DMS153 (cell line): ENCODE measurements at places on chromosomes 3 and 15.
A peak's percentile ranks its signal among the peaks of the same experiment; 100 is the strongest.

- no peak for DNase-seq
Observed at GRCh38 chr3:32420126-32421038, 28.7 kb downstream of the CMTM7 start.

- no peak for DNase-seq
Observed at GRCh38 chr15:50880206-50880605, 28.3 kb upstream of the AP4E1 start.

GRCh38 chr3:83039422-83039821, 1278.0 kb upstream of the GBE1 start:
- no peak for DNase-seq

DNA sequence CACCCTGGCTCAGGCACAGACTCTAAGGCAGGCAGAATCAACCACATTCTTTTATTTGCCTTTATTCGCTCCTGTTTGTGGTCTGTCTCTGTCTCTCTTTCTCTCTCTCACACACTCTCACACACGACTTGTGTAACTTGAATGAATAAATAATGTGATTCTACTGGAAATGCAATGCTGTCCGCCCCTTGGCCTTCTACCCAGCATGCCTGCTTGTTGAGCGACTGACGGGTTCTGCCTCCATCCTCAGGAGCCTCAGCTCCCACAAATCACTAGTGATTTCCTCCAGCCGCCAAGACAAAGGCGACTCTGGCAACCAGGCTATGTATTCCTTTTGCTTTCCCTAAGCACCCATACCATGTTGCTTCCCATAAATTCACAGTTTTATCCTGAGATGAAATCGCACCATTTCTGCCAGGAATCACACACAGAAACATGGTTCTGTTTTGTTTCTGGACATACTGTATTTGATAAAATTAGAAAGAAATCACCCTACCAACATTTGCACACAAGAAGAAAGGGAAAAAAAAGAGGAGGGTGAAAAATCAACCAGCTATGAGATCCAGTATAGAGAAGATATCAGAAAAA, 460.8 kb downstream of the MAGI1 start:
- no peak for DNase-seq

DNA sequence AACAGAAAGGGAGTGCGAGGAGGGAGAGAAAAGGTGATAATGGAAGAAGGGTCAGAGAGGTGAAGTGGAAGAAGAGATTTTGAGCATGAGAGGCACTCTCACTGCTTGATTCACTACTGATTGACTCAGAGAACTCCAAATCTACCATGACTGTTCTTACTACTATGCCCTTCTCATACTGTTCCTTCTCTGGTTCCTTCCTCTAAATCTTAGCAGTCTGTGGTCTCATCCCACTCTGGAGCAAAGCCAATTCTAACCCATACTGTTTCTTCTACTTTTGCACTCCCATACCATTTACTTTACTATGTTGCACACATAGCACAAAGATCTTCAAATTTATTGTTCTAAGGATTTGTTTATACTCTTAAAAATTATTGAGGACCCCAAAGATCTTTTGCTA, 100.8 kb downstream of the DTWD1 start:
- no peak for DNase-seq

DNA sequence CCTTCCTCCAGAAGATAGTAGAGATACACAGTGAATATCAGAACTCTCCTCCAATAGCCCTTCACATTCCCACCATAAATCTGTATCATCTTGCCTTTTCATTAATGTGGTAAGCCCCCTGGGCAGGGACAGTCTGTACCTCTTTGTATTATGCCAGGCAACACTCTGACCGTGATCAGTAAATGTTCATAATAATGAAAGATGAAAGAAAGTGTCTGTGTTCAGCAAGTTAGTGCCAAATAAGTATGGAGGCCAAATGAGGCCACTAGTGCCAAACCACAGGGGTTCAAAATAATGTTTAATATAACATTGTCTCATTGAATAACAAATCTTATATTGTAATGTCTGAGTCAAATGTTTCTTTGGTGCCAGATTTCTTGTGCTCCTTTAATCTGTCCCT, 104.3 kb downstream of the CMSS1 start:
- DNase-seq = no peak

DNA sequence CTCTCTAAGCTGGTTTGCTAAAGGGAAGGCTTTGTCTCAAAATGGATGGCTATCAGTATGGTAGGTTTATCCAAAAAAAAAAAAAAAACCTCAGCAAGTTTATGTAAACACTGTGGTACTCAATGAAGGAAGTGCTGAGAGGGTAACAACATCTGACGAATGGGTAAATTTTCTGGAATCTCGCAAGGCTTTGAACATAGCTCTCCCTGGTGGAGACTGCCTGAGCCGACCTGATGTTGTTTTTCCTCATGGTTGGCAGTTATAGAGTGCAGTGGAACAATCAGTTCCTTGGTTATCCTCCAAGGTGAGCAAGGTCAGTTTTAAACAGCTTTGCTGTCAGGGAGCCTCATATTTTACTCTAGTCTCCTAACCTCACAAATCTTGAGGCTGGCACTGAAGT, 94.6 kb downstream of the ZPLD1 start:
- DNase-seq = no peak

DNA sequence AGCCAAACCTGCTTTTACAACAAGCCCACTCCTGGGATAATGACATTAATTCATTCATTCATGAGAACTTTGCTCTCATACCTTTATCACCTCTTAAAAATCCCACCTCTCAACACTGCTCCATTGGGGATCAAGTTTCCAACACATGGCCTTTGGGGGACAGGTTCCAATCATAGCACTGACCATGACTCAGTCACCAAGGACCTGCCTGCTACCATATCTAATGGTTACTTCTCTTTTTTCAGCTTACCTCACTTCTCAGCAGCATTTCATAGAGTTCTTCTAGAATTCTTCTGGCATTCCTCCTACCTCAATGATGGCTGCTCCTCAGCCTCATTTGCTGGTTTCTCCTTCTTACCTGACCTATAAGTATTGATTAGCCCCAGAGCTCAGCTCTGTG, 36.9 kb upstream of the RYK start:
- DNase-seq = no peak

DNA sequence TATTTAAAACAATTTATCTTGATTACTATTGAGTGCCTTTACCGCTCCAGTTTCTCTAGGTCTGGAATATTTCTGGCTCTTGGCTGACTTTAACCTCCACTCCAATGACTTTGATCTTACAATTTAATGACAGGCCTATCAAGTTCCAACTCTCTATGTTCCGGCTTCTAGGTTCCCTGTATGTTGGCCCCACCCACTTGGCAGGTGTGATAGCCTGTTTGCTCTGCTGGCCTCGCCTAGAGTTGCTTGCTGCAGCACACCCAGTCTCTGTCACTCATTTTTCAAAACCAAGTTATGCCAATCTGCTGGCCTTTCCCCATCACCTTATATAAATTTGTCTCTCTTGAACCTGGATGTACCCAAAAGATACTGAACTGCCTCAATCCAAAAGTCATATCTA, 428.0 kb downstream of the ROBO1 start:
- DNase-seq = peak; percentile 10

DNA sequence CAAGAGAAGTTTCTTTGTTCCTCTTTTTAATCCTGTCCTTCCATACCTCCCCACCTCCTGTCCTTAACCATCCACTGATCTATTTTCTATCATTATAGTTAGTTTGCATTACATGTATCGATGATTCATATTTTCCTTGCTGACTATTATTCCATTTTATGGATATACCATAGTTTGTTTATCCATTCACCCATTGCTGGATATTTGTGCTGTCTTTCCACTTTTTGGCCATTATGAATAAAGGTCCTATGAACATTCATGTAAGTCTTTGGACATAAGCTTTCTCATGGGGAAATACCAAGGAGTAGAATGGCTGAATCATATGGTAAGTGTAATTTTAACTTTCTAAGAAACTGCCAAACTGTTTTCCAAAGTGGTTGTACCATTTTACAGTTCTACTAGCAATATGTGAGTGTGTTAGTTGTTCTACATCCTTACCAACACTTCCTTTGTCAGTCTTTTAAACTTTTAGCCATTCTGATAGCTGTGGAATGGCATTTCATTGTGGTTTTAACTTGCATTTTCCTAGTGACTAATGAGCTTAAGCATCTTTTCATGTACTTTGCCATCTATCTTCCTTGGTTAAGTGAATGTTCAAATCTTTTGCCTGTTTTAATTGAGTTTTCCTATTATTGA, 11.7 kb downstream of the ATP6V1A start:
- no peak for DNase-seq
